ENCODE measurements at places on chromosomes 12 and 14.

DNA sequence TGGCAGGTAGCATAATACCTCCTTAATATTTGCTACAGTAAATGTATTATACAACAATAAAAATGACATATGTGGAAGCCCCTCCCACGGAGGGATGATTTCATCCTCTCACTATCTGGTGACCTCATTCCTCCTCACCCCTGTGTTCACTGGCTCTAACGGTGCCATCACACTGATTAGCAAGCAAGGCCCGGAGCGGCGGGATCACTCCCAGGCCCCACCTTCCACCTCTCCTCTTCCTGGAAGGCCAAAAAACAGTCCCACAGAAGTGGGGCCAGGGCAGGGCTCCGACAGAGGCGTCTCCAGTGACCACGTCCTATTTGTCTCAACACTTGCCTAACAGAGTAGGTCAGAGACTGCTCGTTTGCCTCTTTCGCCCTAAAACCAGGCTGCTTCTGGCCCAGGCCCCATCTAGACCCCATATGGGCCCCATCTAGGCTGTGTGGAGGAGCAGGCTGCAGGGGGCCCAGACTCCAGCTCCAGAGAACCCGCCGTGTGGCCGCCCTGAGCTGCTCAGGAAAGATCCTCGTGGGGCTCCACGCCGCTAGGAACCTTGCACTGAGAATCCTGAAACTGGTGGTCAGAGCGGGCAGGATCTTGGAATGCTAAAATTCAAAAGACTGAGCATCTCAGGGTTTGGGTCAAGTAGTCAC is 3.7 kb downstream of the SELPLG start:
- no peak for DNase-seq

GRCh38 chr12:79775355-79776027 is 84.7 kb upstream of the PAWR start:
- no peak for DNase-seq

DNA sequence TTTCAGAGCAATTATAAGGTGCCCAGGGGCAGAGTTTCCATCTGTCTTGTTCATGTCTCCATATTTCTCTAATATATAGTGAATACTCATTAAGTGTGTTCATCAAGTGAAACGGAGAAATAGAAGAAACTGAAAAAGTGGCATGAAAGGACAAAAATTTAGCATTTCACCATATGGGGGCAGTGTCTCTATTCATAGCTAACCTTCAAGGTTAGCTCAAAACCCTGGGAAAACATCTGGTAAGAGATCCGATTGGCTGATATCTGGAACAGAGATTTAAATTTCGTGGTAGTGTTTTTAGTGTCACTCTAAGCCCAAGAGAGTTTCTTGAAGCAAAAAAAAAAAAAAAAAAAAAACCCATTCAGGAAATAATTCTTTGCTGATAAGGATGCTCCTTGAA is 367.5 kb downstream of the DAD1 start:
- no peak for DNase-seq

GRCh38 chr12:45977620-45978019 is 12.8 kb downstream of the SCAF11 start:
- DNase-seq, result no peak

DNA sequence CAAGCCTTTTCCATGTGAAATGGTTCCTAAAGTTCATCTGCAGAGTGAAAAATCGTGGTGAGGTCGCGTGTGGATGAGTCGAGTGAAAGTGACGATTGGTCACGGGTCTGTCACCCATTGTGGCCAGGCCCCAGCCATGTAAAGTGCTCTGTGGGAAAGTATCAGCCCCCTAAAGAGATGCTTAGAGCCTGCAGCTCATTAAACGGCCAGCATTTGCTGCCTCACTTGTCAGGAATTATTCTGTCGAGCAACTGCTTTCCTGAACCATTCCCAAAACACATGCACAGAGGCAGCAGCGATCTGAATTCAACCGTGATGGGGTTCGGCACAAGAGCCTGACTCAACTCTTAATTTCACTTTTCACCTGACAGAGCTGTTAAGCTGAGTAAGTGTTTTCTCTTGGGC is 16.0 kb downstream of the DBX2 start:
- no peak for DNase-seq

GRCh38 chr14:65549429-65549828 is 136.9 kb downstream of the FUT8 start:
- DNase-seq, result no peak

DNA sequence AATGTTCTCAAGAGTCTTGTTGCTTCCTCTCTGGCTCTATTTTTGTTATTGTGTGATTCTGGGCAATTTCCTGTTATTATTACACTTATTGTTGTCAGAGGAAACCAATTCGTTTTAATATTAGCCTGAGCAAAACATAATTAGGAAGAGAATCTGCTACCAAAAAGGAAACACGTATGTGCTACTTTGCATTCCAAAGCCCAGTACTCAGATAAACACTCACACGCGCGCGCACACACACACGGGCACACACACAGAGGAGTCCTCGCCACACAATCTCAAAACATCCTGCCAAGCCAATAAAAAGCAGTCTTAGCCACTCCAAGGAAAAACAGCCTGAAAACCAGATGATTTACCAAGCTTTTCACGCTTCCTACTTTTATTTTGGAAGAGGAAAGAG is 400.7 kb downstream of the NUAK1 start:
- DNase-seq, result no peak

GRCh38 chr12:62914443-62915203 is 20.3 kb downstream of the PPM1H start:
- no peak for DNase-seq

- DNase-seq, result no peak
These were observed 325.5 kb upstream of the RTL1 start for GRCh38 chr14:101228949-101229541.

GRCh38 chr14:41607304-41607775 is 664 bp downstream of the LRFN5 start:
- DNase-seq, result peak; percentile 7

Data from globus pallidus (tissue), 1 donor.